ENCODE measurements at places on chromosomes 4 and X.
A peak's percentile ranks its signal among the peaks of the same experiment; 100 is the strongest.

DNA sequence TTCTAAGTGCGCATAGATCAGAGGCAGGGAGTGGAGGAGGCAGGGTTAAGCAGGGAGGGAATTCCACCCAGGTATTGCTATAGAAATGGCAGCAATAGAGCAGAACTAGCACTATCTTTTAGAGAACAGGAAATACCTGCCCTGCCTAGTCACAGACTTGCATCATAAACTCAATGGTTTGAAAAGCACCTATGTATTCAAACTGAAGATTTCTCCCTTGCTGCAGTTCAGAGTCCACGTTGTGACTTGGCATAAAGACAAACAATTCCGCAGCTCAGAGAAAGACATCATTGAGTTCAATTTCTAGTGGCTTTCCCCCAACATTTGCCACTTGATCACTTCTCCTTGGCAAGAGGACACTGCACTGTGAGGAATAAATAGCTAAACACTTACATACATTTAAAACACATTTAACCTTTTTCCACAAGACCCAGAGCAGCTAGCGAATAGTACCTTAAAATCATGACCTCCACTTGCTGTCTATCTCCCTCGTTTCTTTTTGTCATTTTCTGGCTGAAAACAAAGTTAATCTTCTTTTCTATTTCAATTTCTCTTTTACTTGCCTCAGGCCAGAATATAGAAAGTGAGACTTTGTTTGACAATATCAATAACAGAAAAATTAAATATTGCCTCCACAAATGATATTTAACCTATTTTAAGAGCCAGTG, 42.4 kb downstream of the SLC7A11 start:
- DNase-seq = no peak

- DNase-seq = no peak
Measured at GRCh38 chrX:65572971-65573370, 38.4 kb upstream of the LAS1L start.

DNA sequence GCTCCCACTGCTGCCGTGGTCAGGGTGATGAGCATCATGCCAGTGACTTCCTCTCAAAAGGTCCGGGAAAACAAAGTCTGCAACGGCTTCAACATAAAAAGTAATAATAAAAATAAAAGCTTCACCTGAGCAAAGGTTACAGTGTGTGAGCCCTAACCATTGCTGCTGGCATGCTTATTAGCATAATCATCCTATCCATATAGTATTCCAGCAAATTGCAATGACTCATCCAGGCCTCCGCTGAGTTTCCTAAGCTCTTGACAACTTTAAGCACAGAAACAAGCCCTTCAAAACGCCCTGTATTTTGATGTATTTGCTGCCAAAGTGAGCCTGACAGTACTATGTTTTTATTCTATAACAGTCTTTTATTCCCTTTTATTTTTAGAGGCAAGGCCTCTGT, 100.5 kb downstream of the AASDH start:
- DNase-seq = no peak

GRCh38 chr4:110003401-110004187, 90.9 kb downstream of the EGF start:
- no peak for DNase-seq

DNA sequence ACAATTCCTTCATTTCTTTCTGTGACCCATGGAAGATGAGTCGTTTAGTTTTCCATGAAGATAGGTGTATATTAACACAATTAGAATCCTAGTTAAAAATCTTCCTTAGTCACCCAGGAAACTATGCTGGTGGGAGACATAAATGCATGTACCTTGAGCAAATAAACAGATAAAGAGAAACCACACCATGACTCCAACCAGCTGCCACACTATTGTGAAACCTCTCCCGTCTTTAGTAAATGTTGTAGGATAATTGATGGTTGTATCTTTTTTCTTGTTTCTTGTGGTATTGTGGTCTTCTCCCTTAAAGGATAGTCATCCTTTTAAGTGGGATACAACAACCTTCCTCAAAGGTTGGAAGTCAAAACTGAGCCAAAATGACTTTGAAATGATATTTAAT, 103.8 kb upstream of the LEF1 start:
- no peak for DNase-seq

- DNase-seq = no peak
Measured at GRCh38 chr4:102400898-102401297, 55.6 kb upstream of the SLC39A8 start.

GRCh38 chr4:57628004-57628403, 517.8 kb upstream of the IGFBP7 start:
- DNase-seq = no peak

- no peak for DNase-seq
Measured at GRCh38 chrX:13270360-13270759, 49.5 kb downstream of the ATXN3L start.

- peak; percentile 55 for DNase-seq
Measured at GRCh38 chrX:11100281-11101035, 10.7 kb upstream of the HCCS start.

DNA sequence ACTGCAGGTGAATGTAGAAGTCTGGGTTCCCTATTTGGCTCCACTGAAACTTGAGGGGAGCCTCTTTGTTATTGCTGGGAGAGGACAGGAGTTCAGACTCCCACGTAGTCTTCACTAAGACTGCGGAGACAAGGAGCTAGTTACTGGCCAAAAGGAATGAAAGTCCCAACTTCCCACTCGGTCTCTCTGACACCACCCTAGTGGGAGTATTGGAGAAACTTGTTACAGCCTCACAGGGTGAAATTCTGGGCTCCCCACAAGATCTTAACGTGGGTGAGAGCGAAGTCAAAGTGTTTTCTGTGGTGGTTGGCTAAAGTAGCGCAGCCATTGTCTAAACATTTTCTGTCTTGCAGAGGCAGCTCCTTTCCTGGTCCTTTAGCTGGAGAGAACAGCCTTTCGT, 13.5 kb downstream of the MYOZ2 start:
- DNase-seq = no peak

DNA sequence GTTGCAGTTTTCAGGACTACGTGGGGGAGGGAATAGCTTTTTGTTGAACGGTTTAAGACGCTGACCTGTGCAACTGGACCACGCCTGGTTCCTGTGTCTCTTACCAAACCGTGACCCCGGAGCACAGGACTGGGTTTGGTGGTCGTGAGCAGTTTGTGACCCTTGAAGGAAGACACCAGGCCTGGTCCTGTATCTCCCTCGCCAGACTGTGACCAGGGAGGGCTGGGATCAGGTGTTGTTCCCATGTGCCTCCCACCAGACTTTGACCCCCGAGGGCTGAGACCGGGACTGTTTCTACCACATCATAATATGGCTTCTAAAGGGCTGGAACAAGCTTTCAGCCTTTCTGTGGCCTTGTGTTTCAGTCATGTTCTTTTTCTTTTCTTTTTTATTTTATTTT, 683 bp downstream of the EBP start:
- no peak for DNase-seq

DNA sequence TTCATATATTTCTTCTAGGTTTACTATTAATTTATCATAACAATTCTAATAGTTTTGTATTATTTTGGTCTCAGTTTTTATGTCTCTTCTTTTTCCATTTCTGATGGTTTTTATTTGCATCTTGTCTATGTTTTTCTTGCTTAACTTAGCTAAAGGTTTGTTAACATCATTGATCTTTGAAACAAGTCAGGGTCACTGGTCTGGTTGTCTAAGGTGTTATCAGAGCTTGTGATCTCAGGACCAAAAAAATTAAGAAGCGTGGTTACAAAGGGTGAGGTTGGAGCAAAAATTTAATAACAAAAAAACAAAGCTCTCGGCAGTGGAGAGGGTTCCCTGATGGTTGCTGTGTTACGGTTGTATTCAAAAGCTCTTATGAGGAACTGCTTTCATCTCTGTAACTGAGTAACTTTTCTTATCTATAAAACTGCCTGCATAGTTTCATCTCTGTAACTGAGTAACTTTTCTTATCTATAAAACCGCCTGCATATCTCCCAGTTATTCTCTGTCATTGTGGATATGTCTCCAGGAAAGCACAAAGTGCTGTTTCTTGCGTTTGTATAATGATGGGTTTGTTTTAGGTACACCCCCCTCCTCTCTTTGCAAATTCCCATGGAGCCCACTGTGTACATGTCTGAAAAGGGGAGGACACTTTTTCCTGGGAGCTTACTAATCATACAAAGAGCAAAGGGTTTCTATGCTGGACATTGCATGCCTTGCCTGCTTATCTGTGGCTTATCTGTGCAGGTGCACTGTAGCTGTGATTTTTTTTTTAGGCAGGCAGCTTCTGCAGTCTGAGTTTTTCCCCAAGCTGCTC, 62.4 kb upstream of the UGT2B15 start:
- no peak for DNase-seq

- peak; percentile 10 for DNase-seq
Measured at GRCh38 chr4:89158884-89159503, 47.7 kb downstream of the TIGD2 start.

DNA sequence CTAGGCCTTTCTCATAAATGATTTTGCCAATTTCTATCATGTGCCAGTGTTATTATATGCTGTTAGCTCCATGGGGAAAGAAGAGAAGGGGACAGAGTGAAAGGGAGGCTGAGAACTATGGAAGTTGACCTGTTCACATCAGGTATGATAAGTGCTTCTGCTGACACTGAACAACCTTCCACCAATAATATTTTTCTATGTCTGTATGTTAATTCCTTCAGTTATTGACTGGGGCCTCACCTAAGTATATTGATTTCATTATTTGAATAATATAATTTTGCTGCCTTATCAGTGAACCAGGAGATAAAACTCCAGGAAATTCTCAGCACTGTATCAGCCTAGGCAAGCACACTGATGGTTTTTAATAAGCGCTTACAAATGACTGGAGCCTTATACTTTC, 262.8 kb downstream of the SNCA start:
- DNase-seq = no peak

GRCh38 chrX:153867671-153868070, 18.3 kb downstream of the L1CAM start:
- no peak for DNase-seq

GRCh38 chr4:89243733-89244252, 63.8 kb downstream of the GPRIN3 start:
- no peak for DNase-seq

DNA sequence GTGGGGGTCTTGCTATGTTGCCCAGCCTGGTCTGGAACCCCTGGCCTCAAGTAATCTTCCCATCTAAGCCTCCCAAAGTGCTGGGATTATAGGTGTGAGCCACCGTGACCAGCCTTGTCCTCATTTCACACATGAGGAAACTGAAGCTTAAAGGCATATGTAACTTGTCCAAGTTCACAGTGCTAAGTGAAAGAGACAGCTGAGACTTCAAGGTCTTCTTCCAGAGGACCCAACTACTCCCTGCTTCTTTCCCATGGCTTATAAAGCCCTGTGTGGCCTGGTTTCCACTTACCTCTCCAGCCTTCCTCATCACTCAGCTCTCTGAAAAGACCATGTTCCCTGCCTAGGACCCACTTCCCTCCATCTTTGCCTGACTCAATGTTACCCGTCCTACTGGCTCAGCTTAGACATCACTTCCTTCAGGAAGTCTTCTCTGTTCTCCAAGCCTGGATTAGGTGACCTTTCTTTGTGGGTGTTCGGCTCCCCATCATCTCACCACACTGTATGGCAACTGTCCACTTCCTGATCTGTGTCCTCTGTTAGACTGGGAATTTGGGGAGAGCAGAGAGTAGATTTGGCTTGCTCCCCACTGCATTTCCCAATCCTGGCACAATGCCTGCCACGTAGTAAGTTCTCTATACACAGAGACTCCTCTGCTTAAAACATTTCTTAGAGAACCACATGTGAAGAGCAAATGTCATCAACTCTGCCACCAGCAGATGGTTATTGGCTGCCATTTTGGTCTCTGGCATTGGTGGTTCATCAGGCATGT, 30.4 kb upstream of the LAMP2 start:
- DNase-seq = no peak

DNA sequence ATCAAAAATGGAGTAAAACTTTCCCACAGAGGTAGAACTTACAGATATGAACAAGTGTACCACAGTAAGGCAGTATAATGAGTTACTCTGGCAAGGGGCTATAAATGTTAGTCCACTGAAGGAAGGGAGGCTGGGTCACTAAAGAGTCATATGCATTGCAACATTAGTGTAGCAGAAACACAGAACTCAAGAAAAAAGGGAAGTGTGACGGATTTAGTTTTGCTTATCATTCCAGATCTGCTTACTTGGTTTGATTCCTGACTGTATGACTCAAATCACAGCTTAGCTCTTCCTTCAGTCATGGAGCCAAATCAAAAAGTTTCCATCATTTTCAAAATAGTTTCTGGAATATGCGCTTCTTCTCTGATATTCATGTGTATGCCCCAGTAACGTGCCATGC, 148.7 kb downstream of the FSTL5 start:
- no peak for DNase-seq

GRCh38 chr4:119317990-119318389, 3.9 kb downstream of the FABP2 start:
- no peak for DNase-seq

GRCh38 chr4:117691572-117692351, 342.5 kb upstream of the NDST3 start:
- DNase-seq = no peak

DNA sequence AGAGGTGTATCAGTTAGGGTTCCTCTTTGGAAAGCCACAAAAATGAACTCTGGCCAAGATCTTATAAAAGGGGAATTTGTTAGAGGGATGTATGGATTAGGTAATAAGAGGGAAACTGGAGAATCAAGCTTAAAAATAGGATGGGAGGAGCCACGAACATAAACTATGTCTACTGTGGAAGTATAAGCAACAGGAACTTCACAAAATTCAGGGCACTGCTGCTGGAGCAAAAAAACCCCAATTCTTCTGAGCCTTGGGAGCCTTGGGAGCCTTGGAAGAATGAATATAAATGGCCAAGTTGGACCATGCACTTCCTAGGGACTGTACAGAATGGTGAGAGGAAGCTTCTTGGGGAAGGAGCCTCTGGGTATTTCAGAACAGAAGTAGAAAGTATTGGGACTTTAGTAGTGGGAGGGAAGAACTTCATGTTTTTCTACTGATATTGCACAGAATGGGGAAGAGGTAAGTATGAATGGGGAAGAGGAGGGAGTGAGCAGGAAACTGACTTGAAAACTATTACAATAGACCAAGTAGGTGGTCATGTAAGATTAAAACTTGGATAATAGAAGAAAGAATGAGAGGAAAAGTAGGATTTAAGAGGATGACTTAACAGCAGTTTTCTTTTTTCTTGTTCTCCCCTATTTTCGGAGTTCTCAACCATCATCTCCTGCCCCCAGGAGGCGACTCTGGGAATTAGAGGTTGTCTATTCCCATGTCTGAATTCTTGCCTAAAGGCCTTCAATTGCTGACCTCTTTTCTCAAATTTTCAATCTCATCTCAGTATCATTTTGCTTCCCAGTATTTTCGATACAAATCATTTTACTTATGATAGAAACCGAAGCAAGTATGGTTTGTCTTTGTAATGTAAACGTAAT, 44.4 kb upstream of the TAPT1 start:
- DNase-seq = no peak

Data from fibroblast of the conjunctiva (primary cell).